ENCODE measurements at places on chromosomes 1 and 21.
A peak's percentile ranks its signal among the peaks of the same experiment; 100 is the strongest.

DNA sequence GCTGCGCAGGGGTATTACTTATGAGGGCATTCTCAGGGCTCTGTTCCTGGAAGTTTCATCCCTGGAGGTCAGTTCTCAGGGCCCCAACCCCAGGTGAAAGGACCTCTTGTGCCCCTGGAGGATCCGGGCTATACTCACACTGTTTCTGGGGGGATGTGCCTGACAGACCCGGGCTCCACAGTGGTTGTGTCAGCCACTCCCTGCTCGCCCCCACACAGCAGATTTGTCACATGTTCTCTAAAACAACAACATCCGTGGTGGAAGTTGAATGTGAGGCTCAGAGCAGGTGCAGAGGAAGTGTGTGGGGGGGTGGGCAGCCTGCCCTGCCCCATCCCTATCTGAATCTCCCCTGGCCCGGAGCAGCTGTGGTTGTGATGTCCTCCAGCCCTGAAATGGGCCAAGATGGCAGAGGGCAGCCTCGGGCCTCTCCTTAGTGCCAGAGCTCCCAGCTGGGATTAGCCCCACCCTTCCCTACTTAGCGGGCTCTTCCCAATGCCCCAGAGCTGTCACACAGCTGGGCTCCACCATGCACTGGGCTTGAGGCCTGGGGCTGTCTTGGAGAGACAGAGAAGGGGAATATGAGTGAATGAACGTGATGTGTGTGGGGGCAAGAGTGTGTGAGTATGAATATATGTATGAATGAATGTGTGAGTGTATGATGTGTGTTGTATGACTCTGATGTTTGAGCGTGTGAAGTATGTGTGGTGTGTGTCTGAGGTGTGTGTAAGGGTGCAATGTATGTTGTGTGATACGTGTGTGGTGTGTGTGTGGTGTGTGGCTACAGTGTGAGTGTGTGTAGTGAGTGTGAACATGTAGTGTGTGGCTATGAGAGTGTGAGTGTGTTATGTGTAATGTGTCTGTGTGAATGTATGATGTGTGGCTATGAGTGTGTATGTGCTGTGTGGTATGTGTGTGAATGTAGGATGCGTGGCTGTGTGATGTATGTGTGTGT lies 1.5 kb upstream of the FCMR start:
- DNase-seq: peak; percentile 43

- DNase-seq: no peak
These were observed 106.9 kb upstream of the PTGFR start for GRCh38 chr1:78383923-78384322.

GRCh38 chr1:18557621-18558465 lies 72.8 kb upstream of the PAX7 start:
- DNase-seq: no peak

- peak; percentile 92 for DNase-seq
These were observed 11.2 kb downstream of the TNFRSF1B start for GRCh38 chr1:12177999-12178441.

DNA sequence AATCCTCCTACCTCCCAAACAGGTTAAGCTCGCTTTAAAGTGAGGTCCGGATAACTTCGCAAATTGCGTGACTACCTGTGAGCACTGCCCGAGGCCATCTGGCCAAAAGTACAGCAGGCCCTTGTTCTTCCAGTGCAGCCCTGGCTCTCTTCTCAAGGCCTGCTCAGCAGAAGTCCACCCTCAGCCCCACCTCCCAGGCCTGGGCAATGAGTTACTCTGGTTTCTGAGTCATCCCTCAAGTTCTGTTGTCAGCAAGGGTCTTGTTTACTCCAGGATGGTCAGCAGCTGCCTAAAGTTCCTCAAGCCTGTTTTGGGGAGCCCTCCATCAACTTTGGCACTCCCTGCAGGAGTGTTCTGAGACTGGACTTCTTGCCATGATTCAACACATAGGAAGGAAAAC lies 101.7 kb downstream of the BCAR3 start:
- DNase-seq: no peak

DNA sequence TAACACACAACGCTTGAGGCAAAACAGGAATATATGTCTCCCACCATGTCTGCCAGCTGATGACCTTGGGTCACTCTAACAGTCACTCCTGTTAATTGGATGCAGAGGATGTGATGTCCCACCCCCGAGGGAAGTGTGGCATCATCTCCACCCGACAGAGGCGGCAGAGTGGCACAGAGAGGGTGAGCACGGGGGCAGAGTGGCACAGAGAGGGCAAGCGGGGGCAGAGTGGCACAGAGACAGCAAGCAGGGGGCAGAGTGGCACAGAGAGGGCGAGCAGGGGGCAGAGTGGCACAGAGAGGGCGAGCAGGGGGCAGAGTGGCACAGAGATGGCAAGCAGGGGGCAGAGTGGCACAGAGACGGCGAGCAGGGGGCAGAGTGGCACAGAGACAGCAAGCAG lies 44.3 kb downstream of the DISP3 start:
- no peak for DNase-seq

DNA sequence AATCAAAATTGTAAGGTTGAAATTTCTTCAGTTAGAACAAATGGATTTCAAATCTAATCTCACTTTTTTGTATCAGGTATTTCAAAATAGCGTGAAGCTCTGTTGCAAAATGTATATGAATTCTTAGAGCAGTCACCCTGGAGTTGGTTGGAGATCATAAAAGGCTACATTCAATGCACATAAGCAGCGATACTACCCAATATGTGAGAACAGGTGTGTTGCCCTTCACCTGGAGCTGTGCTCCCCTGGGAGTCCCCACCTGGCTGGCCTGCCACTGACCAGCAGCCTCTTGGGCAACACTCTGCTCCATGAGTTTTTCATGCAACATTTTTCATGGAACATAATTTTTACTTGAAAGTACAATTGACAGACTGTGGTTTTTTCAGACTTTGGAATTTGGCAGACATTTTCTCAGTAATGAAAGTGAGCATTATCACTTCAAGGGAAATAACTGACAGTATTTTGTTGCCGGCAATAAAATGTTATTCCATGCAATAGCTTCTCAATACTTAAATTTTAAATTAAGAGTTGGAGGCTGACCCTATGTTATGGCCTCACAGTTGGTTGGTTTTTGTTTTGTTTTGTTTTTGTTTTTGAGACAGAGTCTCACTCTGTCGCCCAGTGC lies 95.1 kb downstream of the ST3GAL3 start:
- no peak for DNase-seq

- DNase-seq: no peak
These were observed 9.9 kb downstream of the TOR3A start for GRCh38 chr1:179091691-179092165.

GRCh38 chr1:94729267-94729666 lies 90.9 kb upstream of the SLC44A3 start:
- no peak for DNase-seq

DNA sequence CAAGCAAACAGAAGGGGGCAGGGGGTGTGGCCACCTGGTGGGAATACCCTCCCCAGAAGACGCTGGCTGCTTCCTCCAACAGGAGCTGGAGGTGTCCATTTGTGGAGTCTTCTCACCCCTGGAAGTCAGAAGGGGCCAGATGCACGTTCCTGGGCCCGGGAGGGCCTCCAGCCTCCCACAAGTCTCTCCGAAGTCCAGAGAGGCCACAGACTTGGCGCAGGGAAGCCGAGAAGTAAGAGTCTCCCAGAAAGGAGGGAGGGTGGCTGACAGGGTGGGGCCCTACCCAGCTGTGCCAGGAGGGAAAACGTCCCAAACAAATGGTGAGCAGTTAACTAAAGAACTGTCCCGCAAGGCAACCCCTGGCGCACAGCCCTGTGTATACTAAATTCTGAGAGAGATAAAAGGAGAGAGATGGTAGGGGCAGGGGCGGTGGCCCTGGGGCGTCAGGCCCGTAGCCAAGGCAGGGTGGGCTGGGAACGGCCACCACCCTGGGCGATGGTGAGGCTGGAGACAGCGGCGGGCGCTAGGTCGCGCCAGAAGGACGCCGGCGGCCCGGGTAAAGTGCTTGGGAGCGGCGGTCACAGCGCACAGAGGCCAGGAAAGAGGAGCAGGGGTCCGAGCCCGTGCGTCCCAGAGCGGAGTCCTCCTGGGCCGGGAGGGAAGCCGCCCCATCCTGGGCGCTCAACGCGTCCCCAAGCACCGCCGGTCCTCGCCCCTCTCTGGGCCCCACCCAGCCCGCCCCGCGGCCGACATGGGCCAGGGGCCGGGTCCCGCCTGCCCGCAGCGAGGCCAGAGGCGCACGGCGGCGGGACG lies 1.2 kb downstream of the CHD5 start:
- no peak for DNase-seq

DNA sequence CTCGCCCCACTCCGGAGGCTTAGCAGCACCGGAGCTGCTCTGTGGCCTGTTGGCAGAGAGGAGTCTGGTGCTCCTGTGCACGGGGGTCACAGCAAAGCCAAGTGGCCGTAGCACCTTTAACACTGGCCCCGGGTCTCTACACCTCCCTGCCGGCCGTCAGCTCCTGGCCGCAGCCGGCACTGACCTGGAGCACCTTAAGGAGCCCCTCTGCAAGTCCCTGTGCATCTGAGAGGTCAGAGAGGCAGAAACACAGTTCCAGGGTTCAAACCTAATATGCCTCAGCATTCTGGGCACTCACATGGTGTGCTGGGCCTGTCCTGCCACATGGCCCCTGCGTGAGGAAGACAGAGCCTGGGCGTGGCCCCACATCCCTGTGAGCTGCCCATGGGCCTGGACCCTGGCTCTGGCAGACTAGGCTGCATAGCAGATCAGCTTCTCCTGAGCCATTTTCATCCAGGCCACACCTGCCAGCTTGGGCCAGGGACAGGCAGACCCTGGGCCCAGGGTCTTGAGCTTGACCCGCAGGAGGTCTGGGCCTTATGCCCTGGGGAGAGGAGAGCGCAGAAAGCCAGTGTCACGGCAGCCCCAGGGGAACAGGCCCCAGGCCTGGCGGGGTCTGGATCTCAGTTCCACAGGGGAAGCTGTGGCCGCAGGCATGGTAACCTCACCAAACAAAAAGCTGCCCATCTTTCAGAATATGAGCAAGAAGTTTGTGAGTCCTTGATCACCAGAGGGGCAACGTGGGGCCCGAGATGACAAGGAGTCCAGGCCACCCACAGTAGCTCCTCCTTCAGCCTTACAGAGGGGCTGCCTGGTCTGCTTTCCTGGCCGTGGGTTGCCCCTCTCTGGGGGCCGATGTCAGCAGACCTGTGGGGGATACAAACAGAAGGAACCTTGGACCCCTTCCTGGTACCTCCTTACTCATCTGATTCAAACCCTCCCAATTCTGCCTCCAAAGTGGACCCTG lies 146.0 kb upstream of the COL6A1 start:
- no peak for DNase-seq

- no peak for DNase-seq
These were observed 12.6 kb upstream of the IL12RB2 start for GRCh38 chr1:67294836-67295617.

- DNase-seq: no peak
These were observed 16.8 kb upstream of the PLEKHG5 start for GRCh38 chr1:6508154-6508815.

DNA sequence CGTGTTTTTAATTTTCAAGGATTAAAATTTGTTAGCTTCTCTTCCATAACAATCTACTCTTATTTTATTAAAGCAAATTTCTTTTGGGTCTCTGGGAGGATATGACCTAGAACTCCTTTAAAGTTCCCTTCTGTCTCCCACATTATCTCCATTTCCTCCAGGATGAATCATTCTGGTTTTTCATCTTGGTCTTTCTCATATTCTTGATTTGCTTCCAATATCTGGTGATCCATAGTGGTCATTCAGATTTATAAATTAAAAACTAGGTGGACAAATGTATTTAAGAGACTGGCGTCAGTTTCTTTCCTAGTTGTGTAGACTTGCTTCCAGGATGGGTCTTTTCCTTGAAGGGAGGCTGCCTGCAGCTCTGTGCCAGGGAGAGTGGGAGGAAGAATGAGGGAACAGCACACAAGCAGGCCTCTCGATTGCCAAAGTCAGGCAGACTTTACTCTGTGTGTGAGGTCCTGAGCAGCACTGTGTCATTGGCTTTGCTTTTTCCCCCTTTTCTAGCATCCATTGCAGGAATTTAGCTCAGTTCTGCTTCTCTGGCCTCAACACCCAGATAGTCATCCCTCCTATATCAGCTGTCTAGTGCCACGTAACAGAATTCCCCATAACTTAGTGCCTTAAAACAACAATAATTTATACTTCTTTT lies 48.1 kb upstream of the FOXO6 start:
- DNase-seq: no peak

DNA sequence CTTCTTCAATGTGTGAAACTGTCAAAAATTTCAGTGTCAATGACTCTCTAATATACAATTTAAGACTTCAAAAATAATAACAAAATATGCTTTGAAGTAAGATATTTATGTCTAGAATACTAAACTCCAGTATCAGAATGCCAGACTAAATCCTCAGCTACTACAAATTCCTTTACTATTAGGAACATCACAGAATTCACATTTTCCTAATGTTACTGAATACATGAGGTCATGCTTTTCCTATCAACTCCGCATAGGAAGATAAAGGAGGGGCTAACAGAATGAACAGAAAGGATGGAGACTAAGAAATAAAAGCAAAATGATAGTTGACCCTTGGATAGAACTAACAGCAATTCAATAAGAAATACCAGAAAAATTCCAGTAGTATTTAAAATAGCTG lies 292.7 kb downstream of the SDCCAG8 start:
- no peak for DNase-seq

DNA sequence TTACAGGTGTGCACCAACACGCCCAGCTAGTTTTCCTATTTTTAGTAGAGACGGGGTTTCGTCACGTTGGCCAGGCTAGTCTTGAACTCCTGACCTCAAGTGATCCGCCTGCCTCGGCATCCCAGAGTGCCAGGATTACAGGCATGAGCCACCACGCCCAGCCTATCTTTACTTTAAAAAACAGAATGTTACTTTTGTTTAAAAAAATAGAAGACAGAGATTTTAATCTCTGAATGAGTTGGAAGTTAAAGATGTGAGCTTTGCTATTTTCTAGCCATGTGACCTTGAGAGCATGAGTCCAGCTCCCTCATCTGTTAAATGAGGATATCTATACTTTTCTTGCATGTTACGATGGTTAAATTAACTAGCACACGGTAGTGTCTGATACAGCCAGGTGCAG lies 3.9 kb upstream of the PUM1 start:
- no peak for DNase-seq

Data from stimulated activated CD8-positive, alpha-beta memory T cell treated with anti-CD3 and anti-CD28 coated beads, Interleukin-2, amount 100 ng/mL, for 1 hour (primary cell).